ENCODE measurements at places on chromosomes 3 and 15.

- no peak for DNase-seq
Observed at GRCh38 chr3:123444023-123444422, 4.9 kb downstream of the ADCY5 start.

- DNase-seq: no peak
Observed at GRCh38 chr3:182795389-182795782, 2.1 kb downstream of the ATP11B start.

- no peak for DNase-seq
Observed at GRCh38 chr3:126365351-126366277, 8.4 kb upstream of the KLF15 start.

DNA sequence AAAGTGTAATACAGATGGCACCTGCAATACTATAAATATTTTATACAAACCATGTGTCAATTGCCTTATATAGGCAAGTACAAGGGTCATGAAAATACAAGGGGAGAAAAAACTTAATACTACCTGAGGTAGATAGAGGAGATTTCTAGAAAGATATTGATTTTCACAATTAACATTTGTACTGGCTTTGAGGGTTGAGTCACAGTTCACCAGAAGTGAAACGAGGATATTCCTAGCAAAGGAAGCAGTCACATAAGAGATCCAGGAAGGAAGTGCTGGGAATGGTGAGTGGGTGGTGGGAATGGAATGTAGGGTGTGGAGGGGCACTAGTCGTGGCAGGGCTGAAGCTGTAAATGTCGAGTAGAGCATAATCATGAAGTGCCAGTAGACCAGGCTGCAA is 108.7 kb downstream of the P2RY1 start:
- DNase-seq: no peak

DNA sequence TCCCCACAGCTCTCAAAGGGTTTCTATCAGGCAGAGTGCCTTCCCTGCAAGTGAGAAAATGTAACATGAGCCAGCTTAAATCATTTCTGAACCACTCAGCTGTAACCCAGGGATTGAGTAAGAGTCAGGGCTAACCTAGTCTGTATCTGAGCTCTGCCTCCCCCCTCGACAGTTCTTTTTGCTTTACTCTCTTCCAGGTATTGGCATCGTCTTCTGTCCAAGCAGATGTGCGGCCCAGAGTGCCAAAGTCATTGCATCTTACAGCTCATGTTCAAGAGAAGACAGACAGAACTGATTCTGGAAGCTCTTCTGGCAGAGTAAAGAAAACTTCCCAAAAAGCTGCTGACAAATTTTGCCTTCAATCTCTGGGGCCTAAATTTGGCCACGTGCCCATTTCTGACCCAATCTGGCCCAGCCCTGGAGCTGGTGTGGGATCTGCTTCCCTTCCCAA is 74.8 kb downstream of the ABHD5 start:
- DNase-seq: no peak

GRCh38 chr3:115709093-115709492 is 85.8 kb downstream of the GAP43 start:
- DNase-seq: no peak

DNA sequence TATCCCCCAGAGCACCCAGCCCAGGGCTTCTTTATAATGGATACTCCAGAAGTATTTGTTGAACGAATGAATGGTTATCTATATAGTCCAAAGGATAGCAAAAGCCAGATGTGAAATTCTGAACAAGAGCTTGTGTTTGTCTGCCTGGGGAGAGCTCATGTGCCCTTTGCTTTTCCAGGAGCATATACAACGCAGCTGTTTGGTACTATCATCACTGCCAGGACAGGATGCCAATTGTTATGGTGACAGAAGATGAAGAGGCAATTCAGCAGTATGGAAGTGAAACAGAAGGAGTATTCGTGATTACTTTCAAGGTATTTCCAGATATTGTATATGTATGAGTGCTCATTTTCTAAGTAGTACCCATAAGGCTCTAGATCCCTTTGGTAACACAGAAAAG is 15.2 kb downstream of the DIS3L start:
- no peak for DNase-seq

DNA sequence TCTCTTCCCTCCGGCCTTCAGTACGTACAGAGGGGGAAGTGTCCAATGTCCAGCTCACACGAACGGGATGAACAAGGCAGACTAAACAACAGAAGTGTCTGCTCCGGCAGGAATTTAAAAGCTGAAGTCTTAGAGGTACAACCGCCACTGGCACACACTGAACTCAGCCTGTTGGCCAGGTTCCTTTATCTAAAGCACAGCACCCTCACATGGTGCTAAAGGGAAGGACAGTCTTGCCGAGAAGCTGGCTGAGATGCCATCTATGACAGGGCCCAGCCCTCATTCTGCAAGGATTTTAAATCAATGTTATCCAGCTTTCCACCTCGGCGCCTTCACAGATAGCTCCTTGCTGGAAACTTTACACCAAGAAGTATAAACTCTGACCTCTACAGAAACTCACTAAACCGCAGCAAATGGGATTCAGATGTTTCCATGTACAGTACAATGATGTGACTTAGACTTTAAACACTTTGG is 2.8 kb downstream of the ADAMTS17 start:
- DNase-seq: no peak

DNA sequence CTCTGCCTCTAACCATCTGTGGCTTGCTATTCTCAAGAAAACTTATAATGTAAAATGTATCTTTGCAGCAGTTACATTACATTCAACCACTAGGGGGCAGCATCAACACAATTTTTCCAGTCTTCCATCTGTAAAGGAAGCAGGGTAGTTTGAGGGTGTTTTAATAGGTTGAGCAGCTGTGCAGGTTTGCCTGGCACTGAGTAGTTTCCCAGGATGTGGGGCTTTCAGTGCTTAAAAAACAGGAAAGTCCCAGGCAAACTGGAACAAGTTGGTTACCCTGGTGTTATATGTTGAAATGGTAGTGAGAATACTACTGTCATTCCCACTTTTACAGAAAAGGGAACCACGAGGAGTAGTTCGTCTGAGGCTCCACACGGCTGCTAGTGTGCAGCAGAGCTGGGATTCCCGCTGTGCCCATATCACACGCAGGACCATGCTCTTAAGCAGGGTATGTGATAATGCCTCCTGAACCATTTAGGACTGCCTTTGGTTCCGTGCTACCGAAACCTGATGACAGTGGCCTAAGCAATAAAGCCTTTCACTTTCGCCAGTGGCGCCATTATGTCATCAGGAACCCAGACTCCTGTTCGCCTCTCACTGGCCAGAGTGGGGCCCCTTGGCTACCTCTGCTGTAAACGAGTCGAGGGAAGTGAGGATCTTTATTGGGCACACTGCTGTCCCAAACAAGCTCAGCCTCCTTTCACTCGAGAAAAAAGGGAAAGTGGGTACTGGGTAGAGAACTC is 64.7 kb upstream of the ZBTB38 start:
- peak; percentile 32 for DNase-seq

- no peak for DNase-seq
Observed at GRCh38 chr3:4581498-4581897, 88.3 kb downstream of the ITPR1 start.

GRCh38 chr3:127754411-127755304 is 67.7 kb downstream of the MGLL start:
- peak; percentile 19 for DNase-seq

- DNase-seq: no peak
Observed at GRCh38 chr3:191372122-191372521, 41.8 kb upstream of the UTS2B start.

GRCh38 chr3:189502676-189503257 is 128.4 kb upstream of the TP63 start:
- no peak for DNase-seq

GRCh38 chr15:25439369-25439836 is 579 bp upstream of the UBE3A start:
- DNase-seq: peak; percentile 2

All from stimulated activated CD4-positive, alpha-beta T cell treated with anti-CD3 and anti-CD28 coated beads, Interleukin-15, amount 100 ng/mL, for 48 hours (primary cell).